GM03348 (cell line): ENCODE measurements at places on chromosomes 3 and 15.

DNA sequence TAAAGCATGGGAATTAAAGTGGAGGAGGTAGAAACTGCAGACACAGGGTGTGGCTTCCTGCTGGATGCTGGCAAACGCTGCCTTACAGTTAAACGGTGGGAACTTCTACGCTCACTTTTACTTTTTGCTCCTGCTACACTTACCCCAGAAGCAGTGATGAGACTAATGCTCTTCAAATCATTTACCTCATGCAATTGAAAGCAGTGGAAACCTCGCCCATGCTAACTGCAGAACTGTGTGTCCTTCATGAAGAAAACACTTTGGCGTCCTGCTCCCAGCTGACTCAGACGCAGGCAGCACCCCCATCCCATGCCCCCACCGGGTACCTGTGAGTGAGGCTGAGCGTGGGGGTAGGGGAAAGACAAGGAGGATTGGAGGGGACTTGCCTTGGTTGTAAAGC, 31.8 kb downstream of the UPK1B start:
- no peak for DNase-seq

DNA sequence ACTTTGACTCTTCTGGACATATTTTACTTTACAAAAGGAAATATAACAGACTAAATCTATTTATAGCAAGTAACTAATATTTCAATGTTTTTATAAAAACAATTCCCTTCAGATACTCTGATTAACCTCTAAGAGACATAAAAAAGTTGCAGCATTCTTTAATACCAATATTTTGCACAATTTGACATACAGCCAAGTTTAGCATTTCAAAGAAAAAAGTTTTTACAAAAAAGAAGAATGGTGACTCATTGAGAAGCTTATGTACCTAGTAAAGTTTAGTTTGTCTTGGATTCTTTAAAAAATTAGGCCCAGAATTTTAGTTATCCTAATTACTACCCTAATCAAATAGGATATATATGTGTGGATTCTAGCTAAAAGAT, 17.6 kb downstream of the DAZL start:
- no peak for DNase-seq

- DNase-seq, result no peak
Measured at GRCh38 chr15:50687302-50687902, 805 bp upstream of the TRPM7 start.

GRCh38 chr15:90860450-90860849, 7.9 kb upstream of the FURIN start:
- DNase-seq, result no peak

DNA sequence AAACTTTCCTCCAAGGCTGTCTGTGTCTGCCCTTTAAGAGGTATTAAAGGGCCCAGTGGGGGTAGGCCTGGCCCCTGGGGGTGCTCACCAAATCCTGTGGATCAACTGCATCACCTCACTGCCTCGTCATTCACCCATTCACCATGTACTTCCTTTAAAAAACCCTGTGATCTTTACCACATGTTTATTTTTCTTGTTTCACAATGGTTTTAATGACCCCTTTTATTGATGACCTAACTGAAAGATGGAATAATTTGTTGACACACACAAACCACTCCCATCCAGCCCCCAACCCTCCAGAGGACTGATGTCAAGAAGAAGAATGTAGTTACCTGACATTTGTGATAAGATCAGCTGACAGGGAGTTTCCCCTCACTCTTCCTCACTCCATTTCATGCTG, 40.8 kb downstream of the KCNAB1 start:
- DNase-seq, result no peak

- DNase-seq, result no peak
Measured at GRCh38 chr15:31483053-31483985, 156.7 kb downstream of the KLF13 start.

GRCh38 chr3:149186721-149187120, 34.9 kb downstream of the CP start:
- DNase-seq, result no peak
